ENCODE measurements at places on chromosomes 13 and 19.

DNA sequence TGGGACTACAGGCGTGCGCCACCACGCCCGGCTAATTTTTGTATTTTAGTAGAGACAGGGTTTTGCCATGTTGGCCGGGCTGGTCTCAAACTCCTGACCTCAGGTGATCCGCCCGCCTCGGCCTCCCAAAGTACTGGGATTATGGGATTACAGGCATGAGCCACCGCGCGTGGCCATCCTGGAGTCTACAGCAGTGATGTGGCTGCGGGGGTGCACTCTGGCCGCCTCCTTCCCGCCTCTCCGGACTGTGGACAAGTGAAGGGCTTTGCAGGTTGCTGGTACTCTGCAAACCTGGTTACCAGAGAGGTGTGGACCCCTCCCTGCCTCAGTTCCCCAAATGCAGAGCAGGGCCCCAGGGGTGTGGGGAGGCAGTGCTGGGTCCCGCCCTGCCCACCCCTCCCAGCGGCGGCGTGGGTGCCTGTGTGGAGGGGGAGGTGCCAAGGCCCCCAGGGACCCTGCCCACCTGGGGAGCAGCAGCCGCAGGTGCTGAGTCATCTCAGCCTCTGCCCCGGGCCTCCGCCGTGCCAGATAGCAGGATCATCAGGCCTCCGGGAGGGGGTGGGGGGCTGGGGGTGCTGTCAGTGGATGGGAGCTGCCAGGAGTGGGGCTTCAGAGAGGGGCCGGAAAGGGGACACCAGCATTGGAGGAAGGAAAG is 23.1 kb downstream of the ARID3A start:
- no peak for DNase-seq

DNA sequence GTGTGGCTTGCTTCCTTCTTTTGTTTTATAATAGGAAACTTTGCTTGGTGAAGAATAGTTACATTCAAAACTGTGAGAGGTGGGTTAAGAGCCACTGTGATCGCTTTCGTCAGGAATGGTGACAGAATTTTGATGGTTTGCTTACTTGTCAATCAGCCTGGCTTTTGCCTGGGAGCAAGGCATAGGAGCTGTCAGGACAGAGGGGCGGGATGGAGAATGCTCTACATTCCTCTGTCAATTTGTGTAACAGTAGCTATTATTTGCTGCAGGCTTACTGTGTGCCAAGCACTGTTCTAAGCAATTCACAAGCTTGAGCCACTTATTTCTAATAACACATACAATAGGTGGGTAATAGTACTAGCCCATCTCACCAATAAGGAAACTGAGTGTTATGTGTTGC is 28.1 kb upstream of the TNFSF11 start:
- no peak for DNase-seq

GRCh38 chr13:48561466-48562235 is 28.8 kb upstream of the RCBTB2 start:
- DNase-seq = no peak

GRCh38 chr19:40630571-40631160 is 29.5 kb downstream of the LTBP4 start:
- no peak for DNase-seq

DNA sequence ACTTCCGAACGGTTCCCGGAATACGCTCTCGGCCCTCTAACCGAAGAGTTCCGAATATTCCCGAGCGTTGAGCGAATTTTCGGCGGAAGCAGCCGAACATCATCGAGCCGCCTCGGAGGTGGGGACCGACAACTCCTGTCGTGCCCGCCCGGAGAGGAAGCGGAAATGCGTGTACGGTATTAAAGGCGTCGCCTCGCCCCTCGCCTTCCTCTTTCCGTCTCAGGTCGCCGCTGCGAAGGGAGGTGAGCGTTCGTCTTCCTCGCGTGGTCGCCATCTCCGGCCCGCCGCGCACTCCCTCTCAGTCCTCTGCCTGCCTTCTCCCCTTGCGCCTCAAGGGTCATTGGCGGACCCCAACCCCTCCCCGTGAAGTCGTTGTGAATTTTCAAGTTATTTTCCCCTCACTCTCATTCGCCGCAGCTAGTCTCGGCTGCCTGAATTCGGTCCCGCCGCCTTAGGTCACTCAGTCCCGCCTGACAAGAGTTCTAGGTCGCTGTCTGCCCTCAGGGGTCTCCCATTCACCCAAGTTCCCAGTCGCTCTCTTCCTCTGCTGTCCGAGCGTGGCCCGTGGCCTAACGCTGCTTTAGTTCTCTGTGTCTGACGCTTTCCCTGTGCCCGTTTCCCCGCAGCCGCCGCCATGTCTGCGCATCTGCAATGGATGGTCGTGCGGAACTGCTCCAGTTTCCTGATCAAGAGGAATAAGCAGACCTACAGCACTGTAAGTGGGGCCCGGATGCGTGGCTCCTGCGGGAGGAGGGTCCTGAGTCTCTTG is at the start of gene RPL28:
Gene RPL28, plus strand, starts transcription at position 209 of the 769 bp plus-strand sequence. Its CDS starts 426 bp downstream, at position 635.
- DNase-seq = peak; percentile 92

- DNase-seq = no peak
Observed at GRCh38 chr19:29963576-29963975, 21.5 kb downstream of the URI1 start.

DNA sequence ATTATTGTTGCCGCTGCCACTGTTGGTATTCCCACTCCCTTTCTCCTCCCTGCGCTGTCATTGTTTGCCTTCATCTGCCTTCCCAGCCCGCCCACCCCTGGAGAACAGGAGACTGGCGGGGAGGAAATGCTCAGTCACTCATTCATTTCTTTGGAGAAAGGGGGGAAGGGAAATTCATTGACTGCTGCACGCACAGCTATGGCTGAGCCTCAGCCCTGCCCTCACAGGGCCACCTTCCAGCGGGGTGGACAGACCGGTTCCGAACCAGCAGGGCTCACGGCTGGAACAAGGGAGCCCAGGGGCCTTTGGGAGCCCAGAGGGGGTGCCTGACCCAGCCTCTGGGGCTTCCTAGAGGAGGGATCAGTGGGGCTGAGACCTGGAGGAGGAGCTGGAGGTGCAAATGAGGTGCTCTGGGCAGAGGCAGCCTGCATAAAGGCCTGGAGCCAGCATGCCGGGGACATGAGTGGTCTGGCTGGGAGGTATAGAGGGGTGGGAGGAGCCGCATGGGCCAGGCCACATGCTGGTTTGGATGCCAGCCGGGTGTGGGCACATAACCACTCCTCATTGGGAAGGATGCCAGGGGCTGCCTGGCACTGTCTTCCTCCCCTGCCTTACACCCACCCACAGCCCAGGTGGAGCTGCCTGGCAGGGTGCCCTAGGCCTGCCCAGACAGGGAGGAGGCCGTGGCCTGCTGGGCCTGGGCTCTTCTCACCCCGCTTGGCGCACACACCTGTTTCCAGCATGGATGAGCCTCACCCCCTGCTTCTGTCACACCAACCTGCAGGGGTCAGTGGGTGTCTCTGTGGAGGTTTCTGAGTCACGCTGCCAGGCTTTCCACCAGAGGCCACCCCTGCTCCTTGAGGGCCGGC is 26.8 kb downstream of the PPP5C start:
- DNase-seq = peak; percentile 46

- DNase-seq = no peak
Observed at GRCh38 chr13:107900775-107901174, 314.6 kb downstream of the LIG4 start.

GRCh38 chr19:47176071-47176626 is 45.5 kb downstream of the SAE1 start:
- no peak for DNase-seq
